ENCODE measurements at places on chromosomes 5 and 9.
A peak's percentile ranks its signal among the peaks of the same experiment; 100 is the strongest.

DNA sequence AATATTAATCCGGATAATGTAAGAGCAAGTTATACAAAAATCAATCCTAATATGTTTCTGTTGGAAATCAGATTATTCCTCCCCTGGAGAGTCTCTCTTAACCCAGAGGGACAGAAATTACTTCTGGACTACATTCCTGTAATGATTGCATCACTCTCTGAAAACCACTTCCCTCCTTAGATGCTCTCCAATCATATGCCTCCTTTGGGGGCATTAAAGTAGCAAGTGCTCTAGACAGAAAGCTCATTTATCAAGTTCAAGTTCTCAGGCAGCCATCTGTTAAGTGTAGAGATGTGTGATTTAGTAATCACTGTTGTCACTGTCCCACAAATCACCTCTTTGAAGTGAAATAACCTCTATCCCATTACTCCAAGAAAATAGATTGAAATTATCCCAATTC lies 247.1 kb downstream of the SLCO4C1 start:
- DNase-seq = no peak

- DNase-seq = no peak
These were observed 100.0 kb upstream of the CCDC152 start for GRCh38 chr5:42656651-42657015.

GRCh38 chr9:4501147-4501507 lies 10.9 kb downstream of the SLC1A1 start:
- DNase-seq = no peak

GRCh38 chr9:31314241-31314640 lies 1070.2 kb upstream of the ACO1 start:
- no peak for DNase-seq

- no peak for DNase-seq
These were observed 2.9 kb upstream of the MEGF9 start for GRCh38 chr9:120717176-120717575.

GRCh38 chr5:643351-643801 lies 31.2 kb downstream of the CEP72 start:
- DNase-seq = peak; percentile 93
